ENCODE measurements at places on chromosomes 2 and 18.

GRCh38 chr2:8328217-8328616 lies 353.6 kb upstream of the ID2 start:
- no peak for DNase-seq

DNA sequence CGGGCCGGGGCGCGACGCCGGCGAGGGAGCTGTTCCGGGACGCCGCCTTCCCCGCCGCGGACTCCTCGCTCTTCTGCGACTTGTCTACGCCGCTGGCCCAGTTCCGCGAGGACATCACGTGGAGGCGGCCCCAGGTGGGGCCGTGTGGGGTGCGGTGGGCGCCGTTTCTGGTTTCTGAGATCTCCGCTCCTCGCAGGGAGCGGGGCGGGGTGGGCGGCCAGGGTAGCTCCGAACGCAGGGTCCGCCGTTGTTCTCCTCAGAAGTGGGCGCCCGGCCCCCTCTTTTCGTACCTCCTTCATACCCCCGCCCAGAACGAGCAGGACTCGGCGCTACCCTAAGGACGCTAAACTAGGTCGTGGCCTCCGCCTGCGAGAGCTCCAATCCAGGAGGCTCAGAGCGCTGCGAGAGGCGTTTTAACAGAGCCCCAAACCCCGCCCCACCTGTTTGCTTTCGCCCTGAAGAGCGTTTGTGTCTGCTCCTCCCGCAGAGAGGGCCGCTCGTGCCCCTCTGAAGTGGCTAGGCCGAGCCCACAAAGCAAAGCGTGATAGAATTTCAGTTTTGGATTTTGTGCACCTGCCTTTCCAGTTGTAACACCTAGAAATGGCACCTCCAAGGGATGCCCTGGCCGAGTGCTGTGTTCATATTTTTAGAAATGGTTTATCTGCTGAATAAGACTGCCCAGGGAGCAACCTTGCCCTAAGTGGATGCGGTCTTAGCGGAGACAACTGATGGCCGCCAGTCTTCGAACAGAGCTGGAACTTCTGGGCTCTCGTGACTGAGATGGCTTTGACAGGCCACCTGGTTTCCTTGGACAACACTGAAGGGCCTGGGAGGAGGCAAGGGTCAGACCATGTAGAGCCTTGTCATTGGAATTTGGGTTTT lies 626 bp downstream of the CAPN10 start:
- no peak for DNase-seq

- peak; percentile 60 for DNase-seq
These were observed 24.6 kb downstream of the FECH start for GRCh38 chr18:57561728-57562423.

- no peak for DNase-seq
These were observed 726.0 kb downstream of the DPP10 start for GRCh38 chr2:115168457-115168856.

GRCh38 chr2:106366204-106366885 lies 101.9 kb downstream of the RGPD3 start:
- DNase-seq = no peak

GRCh38 chr2:180077295-180077906 lies 70.3 kb upstream of the CWC22 start:
- DNase-seq = peak; percentile 5

- DNase-seq = peak; percentile 32
These were observed 202.7 kb downstream of the CLIP4 start for GRCh38 chr2:29317801-29318485.
